ENCODE measurements at places on chromosomes 2 and 18.
A peak's percentile ranks its signal among the peaks of the same experiment; 100 is the strongest.

DNA sequence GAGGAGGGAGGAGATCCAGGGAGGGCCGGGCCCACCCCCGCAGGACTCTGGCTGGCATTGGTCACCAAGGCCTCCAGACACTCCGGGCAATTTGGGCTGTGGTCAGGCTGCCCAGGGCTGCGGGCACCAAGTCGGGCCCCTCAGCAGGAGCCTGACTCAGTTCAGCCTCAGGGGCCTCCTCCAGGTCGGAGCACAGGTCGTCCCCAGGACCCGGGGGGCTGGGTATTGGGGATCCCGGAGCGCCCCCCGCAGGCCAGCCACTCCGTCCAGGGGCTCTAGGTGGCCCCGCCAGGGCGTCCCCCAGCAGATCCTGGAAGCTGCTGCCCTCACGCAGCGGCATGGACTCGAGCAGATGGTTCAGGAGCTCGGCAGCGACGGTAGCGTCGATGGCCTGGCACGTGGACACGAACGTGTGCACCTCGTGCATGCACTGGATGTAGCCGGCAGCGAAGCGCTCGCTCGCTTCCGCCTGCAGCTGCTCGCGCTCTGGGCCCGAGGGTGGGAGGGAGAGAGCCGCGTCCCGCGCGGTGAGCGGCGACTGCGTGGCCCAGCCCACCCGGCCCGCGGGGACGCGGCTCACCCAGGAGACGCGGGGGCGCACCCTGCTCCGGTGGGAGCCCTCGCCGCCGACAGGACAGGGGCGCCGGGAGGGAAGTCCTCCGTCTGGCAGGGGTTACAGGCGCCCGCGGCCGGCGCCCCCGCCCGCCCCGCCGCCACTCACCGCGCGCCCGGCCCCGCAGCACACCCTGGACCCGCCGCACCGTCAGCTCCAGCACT, 884 bp downstream of the HES6 start:
- DNase-seq: peak; percentile 42

DNA sequence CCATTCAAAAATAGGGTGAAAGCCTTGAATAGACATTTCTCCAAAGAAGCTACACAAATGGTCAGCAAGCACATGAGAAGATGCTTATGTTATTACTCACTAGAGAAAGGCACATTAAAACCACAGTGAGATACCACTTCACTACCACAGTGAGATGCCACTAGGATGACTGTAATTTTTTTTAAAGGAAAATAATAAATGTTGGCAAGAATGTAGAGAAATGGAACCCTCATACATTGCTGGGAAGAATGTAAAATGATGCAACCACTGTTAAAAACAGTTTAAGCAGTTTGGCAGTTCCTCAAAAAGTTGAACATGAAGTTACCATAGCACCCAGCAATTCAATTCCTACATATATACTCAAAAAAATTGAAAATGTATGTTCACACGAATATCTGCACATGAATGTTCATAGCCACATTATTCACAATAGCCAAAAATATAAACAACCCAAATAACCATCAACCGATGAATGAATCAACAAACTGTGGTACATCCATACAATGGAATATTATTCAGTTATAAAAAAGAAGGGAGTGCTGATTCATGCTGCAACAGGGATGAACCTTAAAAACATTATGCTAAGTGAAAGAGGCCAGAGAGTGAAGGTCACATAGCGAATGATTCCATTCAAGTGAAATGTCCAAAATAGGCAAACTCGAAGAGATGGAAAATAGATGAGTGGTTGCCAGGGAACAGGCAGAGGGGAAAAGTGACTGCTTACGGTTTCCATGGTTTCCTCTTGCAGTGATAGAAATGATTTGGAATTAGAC, 156.2 kb upstream of the NDUFV2 start:
- DNase-seq: no peak

GRCh38 chr18:62564044-62564443, 41.2 kb downstream of the ZCCHC2 start:
- DNase-seq: no peak

GRCh38 chr2:9565436-9566153, 10.0 kb upstream of the ADAM17 start:
- DNase-seq: no peak

- DNase-seq: no peak
Measured at GRCh38 chr2:29562319-29562718, 359.1 kb downstream of the ALK start.

GRCh38 chr2:61218817-61219170, 56.8 kb downstream of the C2orf74 start:
- DNase-seq: no peak

GRCh38 chr2:207082619-207083018, 83.1 kb downstream of the KLF7 start:
- no peak for DNase-seq

GRCh38 chr2:191710411-191710900, 32.5 kb downstream of the NABP1 start:
- no peak for DNase-seq

- DNase-seq: no peak
Measured at GRCh38 chr2:144507441-144508171, 12.3 kb downstream of the ZEB2 start.

GRCh38 chr2:99425022-99425421, 64.8 kb downstream of the REV1 start:
- no peak for DNase-seq

DNA sequence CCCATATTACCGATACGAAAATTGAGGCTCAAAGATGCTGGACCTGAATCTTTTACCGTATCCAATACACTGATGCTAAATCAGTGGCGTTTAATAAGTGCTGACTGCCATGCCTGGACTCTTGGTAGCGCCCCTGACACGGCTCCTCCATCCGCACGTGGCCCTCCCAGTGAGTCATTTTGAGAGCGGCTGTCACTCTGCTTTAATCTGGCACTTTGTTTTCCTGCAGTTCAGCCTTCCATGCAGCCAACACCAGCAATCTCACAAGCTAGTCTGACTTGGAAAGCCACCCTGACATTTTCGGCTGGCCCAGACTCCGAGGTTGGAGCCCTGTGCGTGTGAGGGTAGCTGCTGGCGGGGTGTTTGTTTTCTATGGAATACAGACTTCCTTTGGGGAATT, 155.1 kb upstream of the LMAN1 start:
- no peak for DNase-seq

- DNase-seq: no peak
Measured at GRCh38 chr18:14935210-14935609, 187.2 kb downstream of the ANKRD30B start.

GRCh38 chr2:16382451-16382850, 283.2 kb downstream of the CYRIA start:
- DNase-seq: no peak

GRCh38 chr2:36565712-36566111, 32.3 kb downstream of the FEZ2 start:
- DNase-seq: no peak

DNA sequence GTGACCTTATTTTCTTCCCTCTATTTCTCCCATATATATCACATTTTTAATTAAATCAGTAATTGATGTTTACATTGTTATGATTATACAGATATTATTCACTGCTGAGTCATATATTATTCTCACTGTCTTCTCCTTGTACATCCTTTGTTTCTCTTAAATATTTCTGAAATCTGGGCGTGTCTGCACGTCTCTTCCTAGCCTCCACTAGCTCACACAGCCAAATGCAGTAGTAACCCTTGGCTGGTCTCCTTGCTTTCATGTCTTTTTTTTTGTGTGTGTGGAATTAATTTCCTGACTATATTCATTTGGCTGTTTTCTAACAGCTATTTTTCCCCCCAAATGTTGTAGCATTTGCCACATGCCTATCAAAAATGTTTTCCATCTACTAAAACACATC, 15.8 kb downstream of the CCNYL1 start:
- no peak for DNase-seq

- no peak for DNase-seq
Measured at GRCh38 chr18:62578980-62579511, 56.2 kb downstream of the ZCCHC2 start.

DNA sequence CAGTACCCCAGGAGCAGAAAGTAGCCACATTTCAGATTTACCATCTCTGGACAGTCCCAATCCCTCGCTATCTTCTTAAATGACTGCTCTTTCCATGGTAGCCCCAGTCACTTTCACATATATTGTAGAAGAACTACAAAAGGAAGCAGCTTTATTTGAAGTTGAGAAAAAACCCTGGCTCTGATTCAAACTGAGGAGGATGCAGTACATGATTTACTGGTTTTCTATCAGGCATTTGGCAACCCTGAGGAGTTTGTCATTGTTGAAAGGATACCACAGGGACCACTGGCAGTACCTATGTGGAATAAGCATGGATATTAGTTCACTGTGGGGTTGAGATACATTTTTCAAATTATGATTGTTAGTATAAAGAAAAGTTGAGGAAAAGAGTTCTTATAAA, 640.9 kb upstream of the SETBP1 start:
- no peak for DNase-seq

DNA sequence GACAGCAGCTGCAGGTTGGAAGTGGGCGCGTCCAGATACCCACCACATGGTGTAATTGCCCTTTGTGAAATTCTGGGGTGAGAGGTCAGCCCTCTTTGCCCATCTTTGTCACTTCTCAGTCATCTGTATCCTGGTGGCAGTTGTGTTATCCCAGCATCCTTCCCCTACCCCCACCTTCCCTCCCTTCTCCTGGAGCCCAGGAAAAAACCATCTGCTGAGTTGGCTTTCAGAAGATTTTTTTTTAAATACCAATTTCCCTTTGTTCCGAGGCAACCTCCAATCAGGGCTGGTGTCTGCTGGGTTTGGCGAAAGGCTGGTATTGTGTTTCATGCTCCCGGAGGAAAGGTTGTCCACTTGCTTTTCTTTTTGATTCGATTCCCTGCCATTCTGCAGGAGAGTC, 35.2 kb downstream of the SETBP1 start:
- no peak for DNase-seq

DNA sequence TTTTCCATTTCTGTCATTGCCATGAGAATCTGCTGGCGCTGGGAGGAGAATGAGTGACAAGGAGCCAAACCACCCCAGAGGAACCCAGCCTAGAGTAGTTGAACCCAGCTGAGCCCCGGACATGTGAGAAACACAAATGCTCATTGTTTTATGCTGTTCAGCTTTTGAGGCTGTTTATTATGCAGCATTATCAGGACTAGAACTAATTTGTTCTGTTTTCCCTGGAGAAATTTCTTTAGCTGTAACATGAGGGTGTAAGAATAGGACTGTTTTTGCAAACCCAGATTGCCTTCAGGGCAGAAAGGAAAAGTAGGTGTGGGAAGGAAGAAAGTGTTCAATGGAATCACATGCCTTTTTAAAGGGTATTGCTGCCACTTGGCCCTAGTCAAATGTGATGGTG, 28.5 kb upstream of the DOCK10 start:
- DNase-seq: no peak

GRCh38 chr2:182610231-182610630, 105.8 kb upstream of the DNAJC10 start:
- DNase-seq: no peak

DNA sequence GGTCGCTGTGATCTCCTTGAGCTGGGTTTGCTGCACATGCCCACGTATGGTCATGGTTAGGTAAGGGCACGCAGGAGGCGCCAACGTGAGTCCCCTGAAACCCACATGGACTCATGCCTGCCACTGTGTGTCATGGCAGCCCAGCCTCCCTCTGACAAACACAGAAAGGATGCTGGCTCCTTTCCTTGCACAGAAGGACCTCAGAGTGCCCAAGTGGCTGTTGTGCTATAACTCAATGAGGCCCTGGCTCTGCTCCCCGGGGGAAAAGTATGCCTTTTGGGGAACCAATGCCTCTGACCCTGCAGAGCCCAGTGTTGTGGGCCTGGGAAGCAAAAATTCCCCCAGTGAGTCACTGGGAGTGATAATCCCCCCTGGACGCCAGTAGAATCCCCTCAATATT, 233.9 kb downstream of the VAPA start:
- no peak for DNase-seq

- no peak for DNase-seq
Measured at GRCh38 chr2:64040161-64040560, 20.9 kb upstream of the VPS54 start.

DNA sequence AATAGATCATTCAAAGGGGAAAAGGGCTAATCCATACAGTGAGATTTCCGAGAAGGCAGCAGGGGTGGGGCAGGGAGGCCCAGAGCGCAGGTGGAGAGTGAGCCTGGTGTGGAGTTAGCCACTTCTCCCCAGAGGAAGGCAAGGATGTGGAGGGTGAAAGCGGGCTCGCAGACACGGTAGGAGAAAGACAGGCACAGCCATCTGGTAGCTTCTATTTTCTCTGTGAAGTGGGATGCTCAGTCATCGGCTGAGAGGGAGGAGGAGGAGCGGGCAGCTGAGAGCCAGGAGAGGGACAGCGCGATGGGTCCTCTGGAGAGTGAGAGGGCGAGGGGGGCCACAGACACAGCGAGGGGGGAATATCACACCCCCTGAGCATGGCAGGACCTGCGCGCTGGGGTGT, 153.3 kb upstream of the NDUFV2 start:
- no peak for DNase-seq

DNA sequence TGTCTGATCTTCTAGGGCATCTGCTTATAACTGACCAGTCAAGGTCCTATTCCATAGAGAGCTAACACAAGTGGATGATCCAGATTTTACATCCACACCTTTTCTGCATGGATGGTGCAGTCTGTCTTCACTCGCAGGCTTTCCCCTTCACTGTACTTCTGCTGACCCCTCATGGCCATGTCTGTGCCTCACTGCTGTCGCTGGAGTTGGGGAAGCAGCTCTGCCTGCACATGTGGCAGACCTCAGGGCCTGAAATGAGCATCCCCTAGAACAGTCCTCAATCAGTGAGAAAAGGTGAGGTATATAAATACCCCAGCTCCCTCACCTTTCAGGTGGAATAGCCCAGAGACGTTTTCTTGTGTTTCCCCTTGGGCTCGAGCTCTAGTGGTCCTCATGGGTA, 233.8 kb downstream of the ANKRD36B start:
- DNase-seq: no peak

GRCh38 chr2:162123806-162124758, 28.0 kb downstream of the GCG start:
- peak; percentile 10 for DNase-seq

- no peak for DNase-seq
Measured at GRCh38 chr2:74516650-74517049, 2.4 kb downstream of the TLX2 start.

DNA sequence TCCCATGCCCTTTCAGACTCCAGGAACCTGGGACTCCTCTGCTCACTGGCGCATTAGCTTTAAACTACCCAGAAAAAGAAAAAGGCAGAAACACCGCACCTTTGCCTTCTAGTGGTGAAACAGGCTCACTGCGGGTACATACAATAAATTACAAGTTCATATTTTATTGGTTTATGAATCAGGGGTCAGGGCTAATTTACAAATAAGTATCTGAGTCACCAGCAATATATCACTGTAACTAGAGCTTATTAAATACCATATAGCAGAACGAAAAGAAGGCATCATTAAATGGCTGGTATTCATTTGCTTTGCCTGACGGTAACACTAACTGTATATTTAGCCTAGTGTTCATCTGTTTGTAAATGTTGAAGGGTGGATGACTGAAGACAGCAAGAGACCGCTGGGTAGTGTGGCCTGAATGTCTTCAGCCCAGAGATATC, 26.9 kb upstream of the DTNB start:
- DNase-seq: peak; percentile 3

Measured in effector CD4-positive, alpha-beta T cell (primary cell).